Dermis microvascular lymphatic vessel endothelial cell (primary cell): ENCODE measurements at places on chromosomes 1 and 21. TPM values are rescaled to one million over a fixed set of nuclear protein-coding genes. Genes with fewer than 3 reads are reported as not detected.

Gene RORC
- not detected in 2 replicates for total RNA-seq

Gene DTL
- total RNA-seq: 10.6 and 11.4 TPM in 2 replicates

Gene COL24A1
- under 0.01 TPM in 1 of 2 replicates, not detected in the other for total RNA-seq

Gene ZNF695
- 1.0 and 2.4 TPM in 2 replicates for total RNA-seq

Gene LENEP
- total RNA-seq: 0.13 and 0.38 TPM in 2 replicates

Gene ZFP69B
- 0.77 and 0.89 TPM in 2 replicates for total RNA-seq

Gene SPRR2B
- total RNA-seq: not detected in 2 replicates

Gene SLAMF6
- not detected in 2 replicates for total RNA-seq

Gene PLXNA2
- total RNA-seq: 40.8 and 54.7 TPM in 2 replicates

Gene JAM2
- total RNA-seq: 0.51 and 1.4 TPM in 2 replicates

Gene C1QC
- total RNA-seq: not detected in 2 replicates

Gene CCDC190
- total RNA-seq: not detected in 2 replicates

Gene FAM72B
- 2.3 and 3.0 TPM in 2 replicates for total RNA-seq

Gene MFAP2
- 8.9 and 55.3 TPM in 2 replicates for total RNA-seq

Gene ESPN
- 0.90 and 1.3 TPM in 2 replicates for total RNA-seq

Gene F3
- 1.3 and 2.0 TPM in 2 replicates for total RNA-seq

Gene CELA3B
- 0.13 TPM in 1 of 2 replicates, not detected in the other for total RNA-seq

Gene TNFRSF8
- total RNA-seq: under 0.01 TPM in 1 of 2 replicates, not detected in the other

Gene C4BPA
- total RNA-seq: not detected in 2 replicates

Gene GJA4
- 62.4 and 70.5 TPM in 2 replicates for total RNA-seq

Gene RNF19B
- 14.2 and 16.6 TPM in 2 replicates for total RNA-seq

Gene DNALI1
- 0.26 and 0.51 TPM in 2 replicates for total RNA-seq

Gene OR2T35
- not detected in 2 replicates for total RNA-seq
